ENCODE measurements at places on chromosomes 3 and 15.

GRCh38 chr3:8319935-8320634, 181.5 kb upstream of the LMCD1 start:
- peak; percentile 84 for DNase-seq

DNA sequence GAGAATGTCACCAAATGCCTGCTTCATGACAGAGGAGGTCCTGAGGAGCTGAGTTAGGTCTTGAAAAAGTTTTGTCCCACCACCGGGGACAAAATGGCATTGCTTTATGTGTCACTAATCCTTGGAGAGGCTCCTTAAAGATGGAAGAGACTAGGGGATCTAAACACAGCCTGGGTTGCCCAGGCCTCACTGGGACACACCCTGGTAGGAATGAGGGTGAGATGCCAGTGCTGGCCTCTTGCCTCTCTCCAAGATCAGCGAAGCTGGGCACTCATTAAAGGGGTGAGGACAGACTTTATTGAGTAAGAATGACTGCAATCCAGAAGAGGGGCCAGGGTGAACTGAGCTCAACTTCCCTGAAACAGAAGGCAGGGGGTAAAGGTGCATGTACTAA, 58.5 kb upstream of the KLF13 start:
- no peak for DNase-seq

DNA sequence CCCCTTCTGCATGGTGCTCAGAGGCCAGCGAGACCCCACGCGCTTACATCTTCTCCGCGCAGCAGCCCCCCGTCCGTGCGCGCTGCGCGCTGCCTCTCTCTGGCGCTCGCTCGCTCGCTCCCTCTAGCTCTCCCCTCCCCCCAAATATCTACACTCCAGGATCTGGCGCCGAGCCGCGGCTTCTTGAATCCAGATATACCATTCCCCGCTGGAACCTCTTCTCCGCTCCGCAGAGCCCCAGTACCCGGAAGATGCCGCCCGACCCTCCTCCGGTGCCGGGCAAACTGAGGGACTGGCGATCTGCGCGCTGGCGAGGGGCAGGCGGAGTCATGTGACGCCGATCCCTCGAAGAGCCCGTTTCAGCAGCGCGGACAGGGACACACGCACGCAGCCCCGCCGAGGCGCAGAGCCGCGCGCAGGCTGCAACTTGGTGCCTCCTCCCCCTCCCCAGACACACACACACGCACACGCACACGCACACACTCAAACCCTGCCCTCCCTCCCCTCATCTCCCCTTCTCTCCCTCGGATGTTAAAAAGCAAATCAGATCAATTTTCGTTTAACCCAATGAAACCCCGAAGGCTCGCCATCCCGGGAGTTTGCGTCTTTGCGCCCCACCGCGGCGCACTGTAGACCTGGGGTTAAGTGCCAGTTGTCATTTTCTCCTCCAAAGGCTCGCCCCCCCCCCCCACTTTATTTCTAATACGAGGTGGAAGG, at the start of gene RASGRF1:
Gene RASGRF1 (minus strand): TSS at position 294 of the 717 bp plus-strand sequence. CDS start 282 bp downstream, at position 12.
- no peak for DNase-seq

DNA sequence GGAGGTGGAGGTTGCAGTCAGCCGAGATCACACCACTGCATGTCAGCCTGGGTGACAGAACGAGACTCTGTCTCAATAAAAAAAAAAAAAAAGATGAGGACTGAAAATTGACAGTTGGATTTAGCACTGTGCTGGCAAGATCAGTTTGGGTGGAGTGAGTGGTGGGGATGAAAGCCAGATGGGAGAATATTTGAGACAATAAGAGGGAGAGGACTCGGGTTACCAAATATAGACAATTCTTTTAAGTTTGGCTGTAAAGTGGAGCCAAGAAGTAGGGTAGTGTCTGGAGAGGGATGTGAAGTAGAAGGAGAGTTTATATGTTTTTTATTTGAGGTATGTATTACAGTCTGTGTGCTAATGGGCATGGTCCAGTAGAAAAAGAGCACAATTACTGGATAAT, 20.4 kb downstream of the TMOD3 start:
- DNase-seq = no peak

DNA sequence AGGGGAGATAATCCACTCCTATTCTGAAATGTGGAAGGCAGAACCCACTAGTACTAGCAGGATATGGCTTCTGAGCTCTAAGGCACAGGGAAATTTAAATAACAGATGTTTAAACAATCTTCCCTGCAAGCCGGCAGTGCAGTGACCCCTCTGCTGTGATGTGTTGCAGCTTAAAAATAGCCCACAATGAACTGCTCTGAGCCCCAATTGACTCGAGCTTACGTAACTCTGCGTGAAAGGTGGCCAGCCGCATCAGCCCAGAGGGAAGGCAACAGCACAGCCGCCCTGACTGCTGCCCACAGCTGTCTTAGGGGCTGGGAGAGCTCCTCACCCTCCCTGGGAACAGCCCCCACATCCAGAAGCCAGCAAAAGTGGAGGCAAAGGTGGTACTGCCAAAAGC, 12.5 kb upstream of the CAMKV start:
- no peak for DNase-seq

GRCh38 chr3:16419640-16420241, 93.8 kb downstream of the RFTN1 start:
- DNase-seq = peak; percentile 57

GRCh38 chr15:19973718-19974117, 567.9 kb downstream of the GOLGA6L6 start:
- DNase-seq = no peak

DNA sequence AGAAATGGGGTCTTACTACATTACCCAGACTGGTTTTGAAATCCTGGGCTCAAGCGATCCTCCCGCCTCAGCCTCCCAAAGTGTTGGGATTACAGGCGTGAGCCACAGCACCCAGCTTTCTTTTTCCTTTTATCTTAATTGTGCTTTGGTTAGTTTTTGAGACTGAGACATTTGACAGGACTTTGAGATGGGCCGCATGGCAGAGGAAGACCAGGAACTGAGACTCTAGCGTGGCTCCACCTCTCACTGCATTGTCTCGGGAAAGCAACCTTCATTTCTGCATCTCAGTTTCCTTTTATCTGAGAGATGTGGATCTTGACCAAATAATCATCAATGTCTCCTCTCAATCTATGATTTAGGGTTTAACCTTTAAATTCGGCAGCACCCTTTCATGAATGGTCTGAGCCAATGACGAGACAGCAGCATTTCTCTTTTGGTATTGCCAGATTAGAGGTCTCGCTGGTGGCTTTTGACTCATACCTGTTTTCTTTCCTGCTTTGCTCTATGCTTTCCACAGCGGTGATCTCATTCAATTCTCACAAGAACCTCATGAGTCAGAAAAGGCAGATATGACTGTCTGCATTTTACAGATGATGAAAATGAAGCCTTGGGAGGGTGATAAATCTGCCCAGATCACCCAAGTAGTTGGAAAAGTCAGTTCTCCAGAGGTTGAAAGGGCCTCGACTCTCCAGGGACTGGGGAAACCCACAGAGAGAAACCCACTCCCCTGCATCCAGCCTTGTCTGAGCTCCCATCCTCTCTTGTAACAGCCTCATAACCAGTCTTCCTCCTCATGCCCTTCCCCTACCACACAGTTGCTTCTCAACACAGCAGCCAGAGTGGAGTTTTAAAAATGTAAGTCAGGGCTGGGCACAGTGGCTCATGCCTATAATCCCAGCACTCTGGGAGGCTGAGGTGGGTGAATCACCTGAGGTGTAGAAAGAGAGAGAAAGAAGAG, 84.8 kb upstream of the FOXB1 start:
- DNase-seq = peak; percentile 14

DNA sequence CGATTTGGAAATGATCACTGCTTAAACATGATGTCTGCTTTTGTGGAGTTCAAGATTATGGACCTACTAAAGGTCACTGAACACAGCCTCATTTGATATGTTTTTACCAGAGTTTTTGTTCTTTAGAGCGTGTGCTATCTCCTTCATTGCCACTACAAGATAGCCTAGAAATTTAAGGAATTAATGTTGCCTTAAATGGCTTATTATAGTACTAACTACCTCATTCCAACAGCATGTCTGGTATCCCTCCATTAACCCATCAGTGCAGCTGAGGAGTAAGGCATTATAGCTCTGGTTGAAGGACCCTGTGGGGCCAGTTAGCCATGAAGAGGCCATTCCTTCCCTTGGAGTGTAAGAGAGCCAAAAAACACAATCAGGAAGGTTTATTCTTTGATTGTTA, 2.3 kb upstream of the FAM43A start:
- DNase-seq = no peak

- DNase-seq = no peak
Observed at GRCh38 chr15:35455201-35455600, 90.8 kb downstream of the DPH6 start.

GRCh38 chr3:11392014-11392859, 120.0 kb downstream of the ATG7 start:
- peak; percentile 65 for DNase-seq

DNA sequence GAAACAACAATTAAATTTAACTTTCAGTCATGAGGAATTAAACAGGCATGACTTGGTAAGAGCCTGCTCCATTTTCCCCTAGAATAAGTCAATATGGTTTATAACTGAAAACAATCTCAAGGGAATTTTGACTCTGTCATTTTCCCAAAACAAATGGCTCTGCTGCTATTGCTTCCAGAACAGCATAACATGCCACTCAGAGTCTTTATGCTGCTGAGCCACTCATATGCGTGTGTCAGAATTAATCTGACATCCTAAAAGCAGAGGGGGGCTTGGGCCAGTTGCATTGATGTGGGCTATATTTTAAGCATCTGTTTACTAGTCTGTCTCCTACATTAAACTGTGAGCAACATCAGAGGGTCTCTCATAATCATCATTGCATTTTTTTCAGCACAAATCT, 111.1 kb upstream of the ABI3BP start:
- DNase-seq = no peak

GRCh38 chr3:158105710-158106253, 438 bp downstream of the SHOX2 start:
- DNase-seq = peak; percentile 58

GRCh38 chr15:78098131-78098755, 5.9 kb downstream of the SH2D7 start:
- DNase-seq = no peak

GRCh38 chr15:82710208-82710555, 507 bp upstream of the AP3B2 start:
- DNase-seq = no peak

GRCh38 chr15:66674756-66675155, 27.3 kb upstream of the SMAD6 start:
- no peak for DNase-seq

- peak; percentile 4 for DNase-seq
Observed at GRCh38 chr3:23203708-23204330, 692 bp downstream of the UBE2E2 start.

DNA sequence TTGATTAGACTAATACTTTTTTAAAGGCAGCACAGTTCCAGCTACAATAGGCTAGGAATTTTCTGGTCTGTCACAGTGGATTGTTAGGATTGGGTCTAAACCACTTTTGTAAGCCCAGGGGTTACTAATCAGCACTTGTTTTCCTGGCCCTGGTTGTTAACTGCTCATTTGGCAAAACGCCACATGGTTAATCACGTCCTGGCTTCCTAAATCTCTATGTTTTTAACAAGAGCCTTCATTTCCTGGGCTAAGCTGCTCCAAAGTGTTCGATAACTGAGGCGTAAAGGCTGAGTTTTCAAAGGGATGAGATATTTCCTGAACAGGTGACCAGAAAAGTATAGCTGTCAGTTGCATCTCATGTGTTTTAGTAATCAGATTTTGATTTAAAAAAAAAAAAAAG, 38.9 kb upstream of the CLRN1 start:
- no peak for DNase-seq

- no peak for DNase-seq
Observed at GRCh38 chr15:42499858-42500609, 4.6 kb downstream of the SNAP23 start.

DNA sequence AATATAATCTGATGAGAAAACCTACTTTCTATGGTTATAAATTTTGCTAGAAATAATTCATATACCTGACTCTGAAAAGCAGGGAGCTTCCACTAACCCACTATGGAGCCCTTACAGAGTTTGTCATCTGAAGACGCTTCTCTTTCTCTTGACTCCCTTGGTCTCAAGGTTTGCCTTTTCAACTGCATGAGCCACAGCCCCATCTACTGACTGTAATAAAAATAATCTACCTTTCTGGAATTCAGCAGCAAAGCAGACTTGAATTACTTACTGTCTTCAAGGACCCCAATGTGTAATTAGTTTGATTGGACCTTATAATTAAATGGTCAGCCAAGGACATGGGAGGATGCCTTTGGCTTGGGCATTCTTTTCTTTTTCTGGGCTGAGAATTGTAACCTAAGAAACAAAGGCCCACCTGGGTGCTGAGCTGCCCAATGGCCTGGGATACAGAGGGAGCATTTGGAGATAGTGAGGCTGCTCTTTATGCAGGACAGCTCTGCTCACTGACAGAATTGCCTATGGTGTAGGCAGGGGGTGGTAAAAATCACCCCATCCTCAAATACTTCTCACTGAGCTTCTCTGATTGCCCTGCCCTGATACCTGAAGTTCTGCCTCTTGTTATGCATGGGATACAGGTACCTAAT, 178.6 kb upstream of the TRIM42 start:
- DNase-seq = no peak

GRCh38 chr3:195897853-195898415, 10.4 kb downstream of the TNK2 start:
- no peak for DNase-seq

- DNase-seq = peak; percentile 94
Observed at GRCh38 chr3:126540342-126540849, 16.4 kb downstream of the CHST13 start.

DNA sequence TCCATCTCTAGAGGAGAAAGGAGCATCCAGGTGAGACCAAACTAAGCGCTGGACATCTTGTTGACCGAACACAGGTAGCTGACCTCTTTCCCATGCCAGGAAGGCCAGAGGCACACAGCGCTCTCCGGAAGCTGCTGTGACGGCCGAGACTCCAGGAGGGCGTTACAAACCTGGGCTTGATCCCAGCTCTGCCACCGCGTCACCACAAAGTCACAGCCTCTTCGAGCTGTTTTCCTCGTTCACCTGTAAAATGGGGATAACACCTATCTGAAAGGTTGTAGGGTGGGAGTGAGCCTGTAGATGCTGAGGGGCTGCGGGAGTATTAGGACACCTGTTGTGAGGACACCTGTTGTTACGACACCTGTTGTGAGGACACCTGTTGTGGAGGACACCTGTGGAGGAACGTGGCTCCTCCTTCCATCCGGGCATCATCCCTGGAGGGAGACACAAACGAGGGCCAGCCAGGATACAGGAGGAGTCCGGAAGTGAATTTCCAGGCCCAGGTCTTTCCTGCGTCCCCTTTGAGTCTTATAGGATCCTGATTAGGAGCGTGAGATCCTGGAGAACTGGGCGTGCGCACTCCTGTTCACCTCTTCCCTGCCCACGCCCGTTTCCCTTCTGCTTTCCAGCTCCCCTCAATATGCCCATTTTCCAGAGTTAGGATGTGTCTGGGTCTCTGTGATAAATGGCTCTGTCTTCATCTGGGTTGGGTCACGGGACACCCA, 2.3 kb upstream of the MUC4 start:
- no peak for DNase-seq

GRCh38 chr15:25415707-25416106, 23.1 kb downstream of the UBE3A start:
- no peak for DNase-seq

All from AG08395 (cell line).